Naive thymus-derived CD4-positive, alpha-beta T cell (primary cell): ENCODE measurements at places on chromosomes 2 and 18. TPM values are rescaled to one million over a fixed set of nuclear protein-coding genes. Genes with fewer than 3 reads are reported as not detected.
A peak's percentile ranks its signal among the peaks of the same experiment; 100 is the strongest.

The OR6B2 gene
- not detected in 2 replicates for total RNA-seq

The NEMP2 gene
- total RNA-seq, result 22.4 TPM

The ITGA4 gene
- 159 TPM for total RNA-seq

The CXCR1 gene
- total RNA-seq, result 1.0 TPM

- no peaks in the 10 kb centered on the region for H3K36me3 ChIP-seq
- peak; percentile 72 for DNase-seq
- no peaks in the 10 kb centered on the region for H3K27me3 ChIP-seq
- peak overlapping the region; percentile 96 for H3K27ac ChIP-seq
- H3K4me3 ChIP-seq, result peak overlapping the region; percentile 78
These were observed 997 bp upstream of the TGIF1 start for GRCh38 chr18:3448838-3449511.

DNA sequence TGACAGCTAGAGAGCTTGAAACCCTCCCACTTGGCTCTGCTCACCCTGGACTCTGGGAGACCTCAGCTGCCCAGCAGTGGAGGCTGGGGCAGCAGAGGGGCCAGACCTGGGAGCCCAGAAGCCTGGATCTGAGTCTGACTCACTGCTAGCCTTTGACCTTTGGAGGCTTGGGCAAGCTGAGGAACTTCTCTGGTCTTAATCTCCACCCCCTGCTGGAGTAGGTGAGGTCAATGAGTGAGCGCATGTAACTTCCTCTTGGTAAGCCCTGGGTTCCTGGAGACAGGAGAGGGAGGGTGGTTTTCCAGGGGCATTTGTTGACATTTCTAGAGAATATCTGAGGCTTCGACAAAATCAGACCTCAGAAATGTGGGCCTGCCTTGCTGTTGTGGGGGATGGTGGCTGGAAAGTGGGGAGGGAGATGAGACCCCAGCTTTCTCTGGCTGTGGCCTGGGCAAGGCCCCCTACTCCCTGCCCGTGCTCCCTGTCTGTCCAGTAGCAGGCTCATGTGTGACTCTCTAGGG is 73.0 kb upstream of the YWHAQ start:
- H3K4me3 ChIP-seq, result peak overlapping the region; percentile 16
- no peak overlapping the region for H3K27ac ChIP-seq
- no peaks in the 10 kb centered on the region for H3K27me3 ChIP-seq
- no peak for DNase-seq

DNA sequence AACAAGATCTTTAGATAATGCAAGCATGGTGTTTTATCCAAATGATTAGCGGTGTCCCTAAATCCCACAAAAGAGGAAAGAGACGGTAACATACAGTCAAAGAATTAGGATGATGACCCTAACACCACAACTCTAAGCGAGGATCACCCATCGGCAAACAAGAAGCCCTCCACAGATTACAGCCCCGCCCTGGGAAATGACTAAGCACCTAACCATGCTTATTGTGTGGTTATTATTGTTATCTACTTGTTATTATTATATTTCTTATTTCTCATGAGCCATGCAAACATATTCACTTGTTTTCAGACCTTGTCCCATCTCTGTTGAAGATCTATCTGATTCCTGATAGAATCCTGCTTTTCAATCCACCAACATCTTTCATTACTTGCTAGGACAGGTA is 651.3 kb downstream of the NYAP2 start:
- no peak overlapping the region for H3K27ac ChIP-seq
- no peak for DNase-seq
- H3K4me1 ChIP-seq, result no peaks in the 10 kb centered on the region

DNA sequence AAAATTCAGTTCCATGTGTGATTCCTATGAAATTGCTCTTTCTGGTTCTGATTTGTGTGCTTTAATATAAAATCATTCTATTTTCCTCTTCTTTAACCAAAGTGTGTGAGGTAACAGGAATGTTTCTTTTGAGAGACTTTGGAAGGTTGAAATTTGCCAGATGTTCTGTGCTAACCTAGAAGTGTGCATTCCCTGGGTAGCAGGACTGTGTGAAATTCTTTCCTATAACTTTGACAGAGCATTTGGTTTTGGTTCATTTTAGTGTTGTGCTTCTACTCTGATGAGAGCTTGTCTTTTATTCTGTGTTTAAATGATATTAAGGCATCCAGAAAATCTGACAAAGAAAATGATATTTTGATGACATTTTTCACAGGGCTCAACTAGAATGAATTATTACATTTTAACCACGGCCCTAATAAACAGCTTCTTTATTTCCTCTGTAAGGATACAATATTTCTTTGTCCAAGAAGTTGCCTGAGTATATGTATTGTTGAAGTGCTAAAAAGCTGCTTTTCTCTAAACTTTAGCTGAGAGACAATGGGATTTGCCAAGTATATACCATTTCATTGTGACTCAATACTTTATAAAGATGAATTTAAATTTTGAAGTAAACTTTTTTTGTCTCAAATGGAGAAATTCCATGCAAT is 34.7 kb upstream of the DLX1 start:
- DNase-seq, result no peak
- no peaks in the 10 kb centered on the region for H3K36me3 ChIP-seq
- H3K4me1 ChIP-seq, result no peaks in the 10 kb centered on the region
- no peak overlapping the region for H3K27ac ChIP-seq

DNA sequence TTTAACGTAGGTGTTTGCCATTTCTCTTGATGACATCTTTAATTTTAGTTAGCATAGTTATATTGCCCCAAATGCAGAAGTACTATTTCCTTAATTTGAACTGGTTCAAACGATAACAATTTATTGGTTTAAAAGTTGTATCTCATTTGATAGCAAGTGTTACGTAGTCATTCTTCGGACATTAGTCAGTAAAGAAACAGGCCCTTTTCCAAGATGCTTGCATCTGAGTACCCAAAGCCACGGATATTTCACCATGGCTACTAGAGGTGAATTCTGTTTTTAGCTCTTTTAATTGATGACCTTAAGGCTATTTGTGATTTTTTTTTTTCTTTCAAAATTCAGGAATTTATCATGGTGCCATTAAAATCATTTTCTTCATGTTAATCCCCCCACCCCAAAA is 32.1 kb downstream of the GLS start:
- no peaks in the 10 kb centered on the region for H3K36me3 ChIP-seq
- no peak overlapping the region for H3K27ac ChIP-seq
- no peak overlapping the region for H3K4me3 ChIP-seq
- no peaks in the 10 kb centered on the region for H3K27me3 ChIP-seq

- no peaks in the 10 kb centered on the region for H3K27me3 ChIP-seq
- DNase-seq, result no peak
- H3K36me3 ChIP-seq, result no peaks in the 10 kb centered on the region
These were observed 48.5 kb downstream of the ANKRD12 start for GRCh38 chr18:9184998-9185613.

GRCh38 chr2:106159866-106160785 is 34.0 kb downstream of the UXS1 start:
- no peaks in the 10 kb centered on the region for H3K27me3 ChIP-seq
- H3K27ac ChIP-seq, result peak overlapping the region; percentile 81

GRCh38 chr2:223602972-223603371 is 811 bp upstream of the SCG2 start:
- H3K27me3 ChIP-seq, result peaks cover 5% of the 10 kb centered on the region
- no peaks in the 10 kb centered on the region for H3K36me3 ChIP-seq
- no peaks in the 10 kb centered on the region for H3K4me1 ChIP-seq
- H3K27ac ChIP-seq, result no peak overlapping the region
- no peak for DNase-seq
- H3K4me3 ChIP-seq, result no peak overlapping the region

GRCh38 chr2:57444752-57445430 is 601.7 kb upstream of the VRK2 start:
- H3K27me3 ChIP-seq, result no peaks in the 10 kb centered on the region
- no peaks in the 10 kb centered on the region for H3K4me1 ChIP-seq
- H3K4me3 ChIP-seq, result no peak overlapping the region
- no peaks in the 10 kb centered on the region for H3K36me3 ChIP-seq
- DNase-seq, result no peak

- peaks cover 18% of the 10 kb centered on the region for H3K4me1 ChIP-seq
- DNase-seq, result no peak
- no peak overlapping the region for H3K4me3 ChIP-seq
- H3K27ac ChIP-seq, result no peak overlapping the region
These were observed 5.0 kb downstream of the SH2D6 start for GRCh38 chr2:85423525-85423924.

DNA sequence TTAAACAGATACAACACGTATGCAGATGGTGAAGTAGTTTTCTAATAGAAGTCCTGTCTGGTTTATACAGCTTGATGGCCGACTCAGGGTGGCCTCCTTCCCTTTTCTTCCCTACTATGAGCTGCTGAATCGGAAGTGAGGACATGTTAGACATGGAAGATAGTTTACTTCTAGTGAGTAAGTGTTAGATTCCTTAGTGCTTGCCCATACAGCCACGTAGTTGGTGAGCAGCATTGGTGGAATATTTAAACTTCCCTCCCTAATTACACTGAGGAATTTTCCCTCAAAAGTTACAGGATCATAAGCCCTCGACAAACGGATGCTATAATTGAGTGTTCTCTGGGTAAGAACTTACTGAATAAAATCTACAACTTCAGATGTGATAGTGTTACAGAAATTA is 52.1 kb downstream of the RHBDD1 start:
- H3K4me3 ChIP-seq, result no peak overlapping the region
- no peaks in the 10 kb centered on the region for H3K27me3 ChIP-seq

DNA sequence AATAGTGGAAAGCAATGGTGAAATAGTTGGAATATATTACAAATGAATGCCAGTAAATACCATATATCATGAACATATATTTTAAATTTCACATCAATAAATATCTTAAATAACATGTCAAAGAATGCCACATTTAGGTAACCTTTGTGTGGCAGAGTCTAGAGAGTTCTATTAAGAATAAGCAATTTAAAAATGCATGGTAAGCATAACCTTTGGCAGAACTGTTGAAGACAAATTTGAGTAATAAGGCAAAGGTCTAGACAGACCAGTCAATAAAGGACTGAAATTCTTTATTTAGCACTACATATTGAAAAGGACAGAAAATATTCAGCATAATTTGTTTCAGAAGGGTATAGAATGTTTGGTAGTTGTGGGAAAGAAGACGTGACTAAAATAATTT is 1417.0 kb downstream of the SUCLG1 start:
- no peaks in the 10 kb centered on the region for H3K36me3 ChIP-seq
- no peaks in the 10 kb centered on the region for H3K4me1 ChIP-seq
- H3K27ac ChIP-seq, result no peak overlapping the region
- no peak for DNase-seq

DNA sequence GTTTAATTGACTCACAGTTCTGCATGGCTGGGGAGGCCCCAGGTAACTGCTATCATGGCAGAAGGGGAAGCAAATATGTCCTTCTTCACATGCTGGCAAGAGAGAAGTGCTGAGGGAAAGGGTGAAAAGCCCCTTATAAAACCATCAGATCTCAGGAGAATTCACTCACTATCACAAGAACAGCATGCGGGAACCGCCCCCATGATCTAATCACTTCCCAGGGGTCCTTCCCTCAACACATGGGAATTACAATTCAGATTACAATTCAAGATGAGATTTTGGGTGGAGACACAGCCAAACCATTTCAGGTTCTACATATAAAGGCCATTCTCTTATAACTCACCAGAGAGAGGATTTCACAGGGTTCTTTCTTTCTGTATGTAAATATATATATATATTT is 62.9 kb downstream of the VRK2 start:
- H3K4me3 ChIP-seq, result no peak overlapping the region
- DNase-seq, result no peak
- H3K4me1 ChIP-seq, result no peaks in the 10 kb centered on the region

DNA sequence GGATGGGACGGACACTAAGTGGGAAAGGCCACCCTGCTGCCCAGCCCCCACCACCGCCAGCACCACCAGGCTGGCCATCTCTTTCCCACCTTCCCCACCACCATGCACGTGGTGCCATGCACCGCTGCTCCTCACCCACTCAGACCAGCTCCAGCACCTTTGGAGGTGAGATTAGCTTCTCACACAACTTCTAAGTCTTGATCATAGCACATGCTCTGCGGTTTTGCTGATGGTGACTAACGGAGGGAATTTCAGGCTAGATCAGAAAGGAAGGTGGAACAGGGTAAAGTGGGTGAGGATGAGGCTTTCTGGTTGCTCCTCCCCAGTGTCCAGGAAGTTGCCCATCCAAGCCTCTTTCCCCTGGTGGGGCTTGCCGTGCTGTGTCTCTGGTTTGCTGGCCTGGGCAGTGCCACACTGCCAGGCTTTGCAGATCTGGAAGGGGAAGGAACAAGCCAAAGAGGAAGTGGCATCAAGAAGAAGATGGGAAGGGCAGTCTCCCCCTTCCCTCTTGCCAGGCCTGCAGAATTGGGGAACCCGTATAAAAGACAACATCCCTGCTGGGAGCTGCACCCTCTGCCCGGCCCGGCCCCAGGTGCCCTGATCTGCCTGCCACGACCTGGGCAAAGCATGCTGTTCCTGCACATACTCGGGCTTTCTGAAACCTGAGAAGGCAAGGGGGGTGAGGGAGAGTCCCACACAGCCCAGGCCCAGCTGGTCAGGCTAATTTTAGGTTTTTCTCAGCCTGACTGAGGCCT is 44.3 kb upstream of the CAB39 start:
- H3K36me3 ChIP-seq, result no peaks in the 10 kb centered on the region
- no peak for DNase-seq
- H3K4me3 ChIP-seq, result no peak overlapping the region
- H3K27ac ChIP-seq, result no peak overlapping the region
- peaks cover 38% of the 10 kb centered on the region for H3K4me1 ChIP-seq
